Activated CD4-positive, alpha-beta T cell treated with anti-CD3 and anti-CD28 coated beads, Interleukin-10, Interleukin-2, amounts not matched to agents 100 ng/mL and 50 ng/mL, durations not matched to agents 16 hours and 8 hours (primary cell): ENCODE measurements at places on chromosomes 2 and 18.

DNA sequence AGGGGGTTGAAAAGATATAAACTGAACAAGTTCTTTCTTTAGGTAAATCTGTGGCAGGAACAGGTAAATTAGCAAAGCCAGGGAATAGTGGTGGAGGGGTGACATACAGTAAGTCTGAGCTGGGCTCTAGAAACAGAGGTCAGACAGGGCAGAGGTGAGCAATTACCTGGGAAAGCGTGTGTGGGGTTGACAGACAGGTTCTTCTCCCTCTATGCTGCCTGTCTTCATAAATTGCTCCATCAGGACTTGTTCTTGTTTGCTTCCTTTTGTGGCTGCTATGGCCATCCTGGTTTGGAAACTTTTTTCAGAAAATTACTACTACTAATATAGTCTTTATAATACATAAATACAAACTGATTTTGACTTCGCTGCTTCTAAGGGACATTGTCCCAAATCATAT, 3.4 kb upstream of the ANKRD12 start:
- no peak for DNase-seq

DNA sequence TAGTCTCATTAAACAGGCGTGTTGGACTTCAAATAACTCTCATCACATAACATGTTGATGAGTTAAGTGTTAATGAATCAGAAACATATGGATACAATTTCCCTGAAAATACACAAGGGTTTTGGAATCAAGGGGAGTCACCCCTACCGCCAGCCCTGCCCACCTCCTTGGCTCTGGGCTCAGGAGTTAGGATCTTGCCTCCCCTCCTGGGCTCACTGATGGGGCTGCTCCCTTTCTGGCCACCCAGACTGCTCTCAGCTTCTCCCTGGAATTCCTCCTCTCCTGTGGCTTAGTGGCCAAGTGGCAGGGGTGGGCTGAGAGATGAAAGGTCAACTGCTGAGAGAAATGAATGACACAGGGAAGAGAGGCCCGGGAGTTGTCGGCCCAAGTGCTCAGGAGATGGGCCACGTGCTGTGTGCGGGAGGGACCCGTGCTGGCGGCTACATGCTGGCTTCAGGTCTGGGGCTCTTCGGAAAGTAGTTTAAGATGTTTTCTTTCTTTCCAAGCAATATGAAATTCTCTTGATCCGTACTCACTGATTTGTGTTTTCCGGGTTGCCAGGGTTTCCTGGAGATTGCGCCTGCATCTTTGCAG, 55.8 kb upstream of the TNP1 start:
- no peak for DNase-seq

DNA sequence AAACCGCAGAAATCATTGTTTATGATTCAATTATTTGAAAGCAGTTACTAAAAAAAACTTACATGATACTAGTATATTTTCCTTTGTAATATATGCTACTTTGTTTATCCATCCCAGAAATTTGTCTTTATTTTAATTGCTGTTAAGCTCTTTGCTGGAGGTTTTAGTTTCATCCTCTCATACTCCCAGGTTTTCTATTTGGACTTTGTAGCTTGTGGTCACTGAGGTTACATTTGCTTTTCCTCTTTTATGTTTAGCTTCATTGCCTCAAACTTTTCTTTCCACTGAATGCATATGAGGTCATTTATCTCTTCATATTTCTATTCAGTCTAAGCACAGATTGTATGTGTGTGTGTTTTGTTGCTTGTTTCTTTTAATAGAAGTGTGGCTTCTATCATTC, 89.9 kb downstream of the ERBB4 start:
- no peak for DNase-seq

DNA sequence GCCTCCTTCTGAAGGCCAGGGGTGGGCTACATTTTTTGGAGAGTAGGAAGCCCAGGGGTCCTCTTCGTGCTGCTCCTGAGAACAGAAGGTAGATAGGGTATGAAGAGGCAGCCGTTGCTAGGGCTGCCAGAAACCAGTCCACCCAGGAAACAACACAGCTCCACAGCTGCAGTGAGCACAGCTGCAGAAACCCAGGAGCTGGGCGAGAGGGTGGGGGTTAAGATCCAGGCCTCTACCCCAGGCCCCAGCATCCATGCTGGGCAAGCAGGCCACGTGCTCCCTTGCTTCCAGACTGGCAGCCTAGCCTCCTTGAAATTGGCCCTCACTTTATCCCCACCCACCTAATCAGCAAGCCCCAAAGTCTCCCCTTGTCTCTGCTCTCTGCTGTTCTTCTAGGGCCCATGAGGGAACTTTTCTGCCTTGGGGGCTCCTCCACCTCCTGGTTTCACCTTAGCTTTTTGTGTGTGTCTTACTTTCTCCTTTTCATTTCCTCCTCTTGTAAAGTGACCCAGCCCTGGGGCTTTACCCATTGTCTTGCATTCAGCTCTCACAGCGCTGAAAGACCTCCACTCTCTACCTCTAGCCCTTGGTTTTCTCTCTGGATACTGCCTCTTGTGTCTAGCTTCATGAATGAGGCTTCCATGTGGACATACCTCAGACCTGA, 30.7 kb downstream of the STON1 start:
- DNase-seq: no peak

GRCh38 chr2:164164602-164165001, 428.8 kb upstream of the FIGN start:
- DNase-seq: no peak

DNA sequence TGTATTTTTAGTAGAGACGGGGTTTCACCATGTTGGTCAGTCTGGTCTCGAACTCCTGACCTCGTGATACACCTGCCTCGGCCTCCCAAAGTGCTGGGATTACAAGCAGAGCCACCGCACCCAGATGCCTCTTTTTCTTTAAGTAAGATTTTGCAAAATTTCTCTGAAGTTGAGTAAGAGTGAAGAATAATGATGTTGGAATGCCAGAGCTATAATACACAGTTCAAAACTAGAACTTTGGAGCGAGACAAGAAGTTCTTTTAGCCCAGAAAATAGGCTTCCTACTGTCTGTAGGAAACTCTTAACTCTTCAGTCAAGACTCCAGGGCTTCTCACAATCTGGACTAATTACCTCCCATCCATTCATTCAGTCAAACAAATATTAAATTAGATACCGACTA, 51.4 kb downstream of the MARCHF4 start:
- DNase-seq: no peak

DNA sequence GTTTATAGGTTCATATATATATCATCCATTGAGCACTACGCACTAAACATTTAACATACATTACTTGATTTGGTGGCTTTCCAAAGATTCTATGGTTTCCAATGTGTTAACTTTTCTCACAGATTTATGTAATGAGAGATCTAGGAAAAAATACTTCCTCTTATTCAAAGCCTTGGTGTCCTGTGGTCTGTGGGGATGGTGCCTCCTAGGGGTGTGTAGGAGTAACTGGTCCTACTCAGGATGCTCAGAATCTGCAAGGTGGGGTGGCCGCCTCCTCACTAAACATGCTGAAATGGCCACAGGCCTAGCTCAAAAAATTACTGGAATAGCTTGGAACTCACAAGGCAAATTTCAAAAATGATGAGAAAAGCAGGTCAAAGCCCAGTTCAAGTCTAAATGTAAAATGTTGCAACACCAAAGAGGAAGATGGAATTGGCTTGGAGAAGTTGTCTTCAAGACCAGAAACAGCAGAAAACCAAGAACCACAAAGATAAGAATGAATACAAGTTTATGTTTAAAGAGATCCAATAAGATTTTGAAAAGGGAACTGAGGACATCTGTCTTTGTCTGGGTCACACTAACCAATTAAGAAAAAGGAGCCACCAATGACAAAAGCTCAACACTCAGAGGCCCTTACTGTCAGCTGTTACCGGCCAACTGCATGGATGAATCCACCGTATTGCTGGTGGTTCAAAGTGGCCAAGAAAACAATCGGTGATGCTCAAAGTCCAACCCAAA, 11.5 kb downstream of the GPR55 start:
- no peak for DNase-seq

GRCh38 chr2:217798743-217799562, 203.8 kb downstream of the TNS1 start:
- DNase-seq: no peak

- DNase-seq: no peak
Observed at GRCh38 chr2:104762031-104762430, 91.9 kb upstream of the POU3F3 start.

DNA sequence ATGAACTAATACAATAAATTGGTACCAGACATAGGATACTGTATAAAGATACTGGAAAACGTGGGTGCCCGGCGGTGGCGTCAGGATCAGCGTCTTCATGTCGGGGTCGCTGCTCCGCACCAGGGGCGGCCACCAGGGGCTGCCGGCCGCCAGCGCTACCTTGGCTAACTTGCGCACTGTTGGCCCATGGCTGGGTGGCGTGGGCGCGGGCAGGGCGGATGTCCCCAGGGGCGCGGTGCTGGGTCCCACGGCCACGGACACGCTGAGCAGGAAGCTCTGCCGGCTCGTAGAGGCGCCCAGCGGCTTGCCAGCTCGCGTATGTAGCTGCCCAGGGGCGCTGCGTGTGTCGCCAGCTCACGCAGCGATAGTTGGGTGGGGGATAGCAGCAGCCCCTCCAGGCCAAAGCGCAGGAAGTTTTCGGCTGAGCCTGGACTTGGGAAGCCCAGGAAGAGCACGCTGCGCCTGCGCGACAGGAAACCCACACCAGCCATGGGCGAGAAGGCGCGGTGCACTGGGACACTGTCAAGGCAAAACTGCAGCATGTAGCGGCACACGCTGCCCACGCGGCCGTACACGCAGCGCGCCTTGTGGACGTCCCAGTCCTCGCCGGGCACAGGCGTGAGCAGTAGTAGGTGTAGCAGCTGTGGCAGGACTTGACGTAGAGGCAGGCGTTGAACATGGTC, 299.9 kb downstream of the CCDC74A start:
- DNase-seq: no peak

GRCh38 chr18:10814336-10814735, 288.5 kb downstream of the NAPG start:
- no peak for DNase-seq

- no peak for DNase-seq
Observed at GRCh38 chr18:77392321-77392720, 142.7 kb downstream of the GALR1 start.

DNA sequence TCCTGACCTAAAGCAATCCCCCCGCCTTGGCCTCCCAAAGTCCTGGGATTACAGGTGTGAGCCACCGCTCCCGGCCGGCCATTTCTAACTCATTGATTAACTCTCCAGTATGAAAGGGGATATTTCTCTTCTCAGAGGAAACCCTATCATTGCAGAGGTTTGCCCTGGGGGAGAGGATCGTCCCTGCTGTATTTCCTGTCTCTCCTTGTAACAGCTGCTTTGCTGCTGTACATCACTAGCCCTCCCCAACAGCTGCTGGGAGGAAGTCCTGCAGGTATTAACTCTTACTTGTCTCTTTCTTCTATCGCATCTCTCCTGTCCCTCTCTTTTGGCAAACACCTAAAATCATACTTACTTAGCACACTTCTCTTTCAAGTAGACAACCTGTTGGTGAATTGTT, 219.0 kb upstream of the DSEL start:
- DNase-seq: no peak

DNA sequence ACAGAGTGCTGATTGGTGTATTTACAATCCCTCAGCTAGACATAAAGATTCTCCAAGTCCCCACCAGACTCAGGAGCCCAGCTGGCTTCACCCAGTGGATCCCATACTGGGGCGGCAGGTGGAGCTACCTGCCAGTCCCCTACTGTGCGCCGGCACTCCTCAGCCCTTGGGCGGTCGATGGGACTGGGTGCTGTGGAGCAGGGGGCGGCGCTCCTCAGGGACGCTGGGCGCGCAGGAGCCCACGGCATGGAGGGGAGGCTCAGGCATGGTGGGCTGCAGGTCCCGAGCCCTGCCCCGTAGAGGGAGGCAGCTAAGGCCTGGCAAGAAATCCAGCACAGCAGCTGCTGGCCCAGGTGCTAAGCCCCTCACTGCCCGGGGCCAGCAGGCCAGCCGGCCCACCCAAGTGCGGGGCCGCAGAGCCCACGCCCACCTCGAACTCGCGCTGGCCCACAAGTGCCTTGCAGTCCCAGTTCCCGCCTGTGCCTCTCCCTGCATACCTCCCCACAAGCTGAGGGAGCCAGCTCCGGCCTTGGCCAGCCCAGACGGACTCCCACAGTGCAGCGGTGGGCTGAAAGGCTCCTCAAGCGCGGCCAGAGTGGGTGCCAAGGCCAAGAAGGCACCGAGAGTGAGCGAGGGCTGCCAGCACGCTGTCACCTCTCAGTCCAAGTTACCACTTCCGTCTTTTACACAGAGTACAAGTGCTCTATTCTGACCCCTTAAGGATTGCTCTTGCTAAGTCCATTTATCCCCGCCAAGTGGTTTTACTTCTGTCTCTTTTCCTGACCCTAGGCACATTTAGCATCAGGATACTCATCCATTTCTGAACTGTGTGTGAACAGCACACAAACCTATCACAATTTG, 1.7 kb upstream of the RPE start:
- DNase-seq: no peak

GRCh38 chr2:170530803-170531564, 184.2 kb upstream of the SP5 start:
- DNase-seq: no peak

GRCh38 chr2:111071600-111072171, 49.0 kb upstream of the BCL2L11 start:
- no peak for DNase-seq

DNA sequence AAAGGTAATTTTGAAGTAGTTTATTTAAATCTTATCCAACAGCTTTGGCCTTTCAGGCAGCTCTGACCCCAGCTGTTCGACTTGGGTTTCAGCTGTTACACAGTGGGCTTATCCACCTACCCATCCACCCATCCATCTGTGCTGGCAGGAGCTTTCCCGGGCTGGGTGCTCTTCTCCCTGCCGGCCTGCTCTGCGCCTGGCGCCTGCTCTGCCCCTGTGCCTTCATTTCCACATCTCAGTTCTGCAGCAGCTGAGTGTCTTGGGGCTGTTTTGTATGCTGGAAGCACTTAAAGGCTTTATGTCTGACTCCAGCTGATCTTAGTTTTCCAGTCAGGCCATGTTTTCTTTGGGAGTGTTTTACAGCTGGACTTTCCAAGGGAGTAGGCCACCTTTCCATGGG, 24.2 kb downstream of the LDLRAD4 start:
- DNase-seq: no peak

- DNase-seq: no peak
Observed at GRCh38 chr18:76530846-76531245, 35.8 kb upstream of the ZNF516 start.

DNA sequence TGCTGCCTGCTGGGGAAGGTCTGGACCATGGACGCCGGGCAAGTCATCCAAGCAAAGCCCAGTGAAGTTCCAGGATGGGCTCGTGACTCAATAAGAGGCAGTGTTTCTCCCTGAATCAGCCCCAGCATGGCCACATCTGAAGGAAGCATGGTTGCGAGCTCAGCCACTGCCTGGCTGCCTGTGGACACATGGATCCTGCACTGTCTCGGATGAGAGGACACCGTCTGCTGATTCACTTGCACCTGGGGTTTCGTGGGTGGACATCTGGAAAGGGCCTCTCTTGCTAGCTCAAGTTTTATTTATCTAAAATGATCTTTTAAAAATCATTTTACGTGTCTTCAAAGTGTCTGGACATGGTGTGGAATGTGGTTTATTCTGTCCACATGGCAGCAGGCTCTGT, 224.8 kb upstream of the FN1 start:
- no peak for DNase-seq

DNA sequence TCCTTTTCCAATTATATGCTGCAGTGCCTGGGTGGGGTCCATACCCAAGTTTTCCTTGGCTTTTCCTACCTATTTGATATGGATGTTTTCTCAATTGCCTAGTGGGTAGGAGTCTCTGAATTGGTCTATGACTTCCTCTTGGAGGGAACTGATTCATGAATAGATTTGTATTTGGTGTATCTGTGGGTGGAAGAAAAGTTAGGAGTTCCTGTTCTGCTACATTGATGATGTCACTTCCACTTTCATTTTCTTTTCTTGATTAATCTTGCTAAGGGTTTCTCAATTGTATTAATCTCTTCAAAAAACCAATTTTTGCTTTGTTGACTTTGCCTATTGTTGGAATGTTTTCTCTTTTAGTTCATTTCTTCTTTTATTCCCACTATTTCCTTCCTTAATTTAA, 37.4 kb upstream of the SLC9A2 start:
- DNase-seq: no peak
